ENCODE measurements at places on chromosomes 16 and 17.

GRCh38 chr16:71344315-71344905, 14.1 kb upstream of the CALB2 start:
- no peak for DNase-seq

DNA sequence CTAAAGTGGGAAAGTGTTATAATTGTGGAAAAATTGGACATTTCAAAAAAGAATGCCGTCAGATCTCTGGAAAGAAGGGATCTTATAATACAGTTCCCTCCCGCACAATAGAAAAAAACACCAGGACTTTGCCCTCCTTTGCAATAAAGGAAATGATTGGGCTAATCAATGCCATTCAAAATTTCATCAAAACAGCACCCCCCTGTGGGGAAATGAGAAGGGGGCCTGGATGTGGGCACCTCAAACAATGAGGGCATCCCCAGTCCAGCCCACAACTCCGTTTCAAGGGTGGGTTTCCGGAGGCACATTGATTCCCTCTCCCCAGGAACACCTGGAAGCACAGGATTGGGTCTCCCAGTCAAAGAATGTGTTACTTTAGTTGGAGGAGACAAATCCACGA, 26.1 kb downstream of the CD300LG start:
- DNase-seq = peak; percentile 37

DNA sequence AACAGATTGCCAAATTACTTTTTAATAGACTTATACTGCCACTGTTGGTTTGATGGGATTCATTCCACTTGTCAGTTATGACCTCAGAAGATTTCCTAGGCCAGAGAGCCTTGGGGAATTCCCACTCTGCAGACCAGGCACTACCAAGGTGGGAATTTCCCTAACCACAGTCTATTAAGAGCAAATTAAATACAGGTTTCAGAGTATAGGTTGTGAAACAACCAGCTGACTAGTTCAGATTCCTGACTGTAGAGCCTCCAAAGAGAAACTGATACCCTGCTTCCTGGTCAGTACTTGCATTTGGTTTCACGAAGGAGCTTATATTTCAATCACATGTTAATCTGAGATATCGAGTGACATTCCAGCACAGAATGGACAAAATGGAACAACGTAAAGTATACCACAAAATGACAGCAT, 186.5 kb downstream of the STX8 start:
- DNase-seq = no peak

DNA sequence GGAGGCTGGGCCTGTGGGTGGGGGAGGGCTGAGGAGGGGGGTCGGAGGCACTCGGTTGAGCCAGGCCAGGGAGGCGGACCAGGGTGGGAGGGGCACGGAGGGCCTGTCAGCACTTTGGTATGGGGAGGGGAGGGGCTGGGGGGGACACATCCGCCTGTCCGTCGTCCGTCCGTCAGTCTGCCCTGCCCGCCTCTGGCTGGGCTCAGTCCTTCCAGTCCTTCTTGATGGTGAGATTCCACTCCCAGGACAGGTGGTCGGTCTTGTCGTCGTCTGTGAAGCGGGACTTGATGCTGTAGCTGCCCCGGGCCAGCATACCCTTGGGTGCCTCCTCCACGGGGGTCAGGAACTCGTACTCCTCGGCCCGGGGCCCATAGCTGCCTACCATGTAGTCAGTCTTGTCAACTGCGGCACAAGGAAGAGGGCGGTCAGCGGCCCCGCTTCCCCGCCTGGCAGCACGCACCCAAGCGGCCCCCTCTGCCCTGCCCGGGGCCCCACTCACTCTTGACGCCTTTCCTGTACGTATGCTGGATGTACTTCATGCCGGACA, 2.4 kb downstream of the ARHGDIA start:
- DNase-seq = peak; percentile 65

DNA sequence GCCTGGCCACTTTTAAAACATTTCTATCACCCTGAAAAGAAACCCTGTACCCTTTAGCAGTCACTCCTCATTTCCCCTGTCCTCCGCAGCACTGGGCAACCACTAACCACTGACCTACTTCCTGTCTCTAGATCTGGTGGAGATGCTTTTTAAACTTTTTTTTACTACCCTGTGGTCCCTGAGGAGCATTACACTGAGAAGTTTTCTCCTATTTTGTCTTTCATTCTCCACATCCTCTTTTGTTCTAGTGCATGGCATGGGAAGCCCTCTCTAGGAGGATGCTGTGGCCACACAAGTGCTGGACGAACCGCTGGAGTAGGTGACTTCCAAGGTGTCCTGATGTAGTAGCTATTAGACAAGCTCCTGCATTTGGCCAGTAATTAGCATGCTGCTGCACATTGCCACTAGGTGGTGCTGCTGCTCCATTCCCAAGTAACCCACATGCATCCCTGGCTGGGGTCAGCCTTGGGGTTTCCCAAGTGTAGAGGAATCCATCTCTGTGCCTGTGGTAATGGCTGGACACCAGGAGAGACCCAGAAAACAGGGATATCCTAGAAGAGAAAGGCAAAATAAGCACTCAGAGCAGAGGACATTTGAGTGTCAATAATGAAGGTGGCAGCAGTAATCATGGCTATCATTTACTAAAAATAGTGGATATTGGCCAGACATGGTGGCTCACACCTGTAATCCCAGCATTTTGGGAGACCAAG, 143.8 kb upstream of the CRHR1 start:
- DNase-seq = peak; percentile 84

- DNase-seq = no peak
These were observed 4.0 kb downstream of the CRYBA1 start for GRCh38 chr17:29250666-29251065.

- no peak for DNase-seq
These were observed 6.2 kb downstream of the ECI1 start for GRCh38 chr16:2244926-2245795.

DNA sequence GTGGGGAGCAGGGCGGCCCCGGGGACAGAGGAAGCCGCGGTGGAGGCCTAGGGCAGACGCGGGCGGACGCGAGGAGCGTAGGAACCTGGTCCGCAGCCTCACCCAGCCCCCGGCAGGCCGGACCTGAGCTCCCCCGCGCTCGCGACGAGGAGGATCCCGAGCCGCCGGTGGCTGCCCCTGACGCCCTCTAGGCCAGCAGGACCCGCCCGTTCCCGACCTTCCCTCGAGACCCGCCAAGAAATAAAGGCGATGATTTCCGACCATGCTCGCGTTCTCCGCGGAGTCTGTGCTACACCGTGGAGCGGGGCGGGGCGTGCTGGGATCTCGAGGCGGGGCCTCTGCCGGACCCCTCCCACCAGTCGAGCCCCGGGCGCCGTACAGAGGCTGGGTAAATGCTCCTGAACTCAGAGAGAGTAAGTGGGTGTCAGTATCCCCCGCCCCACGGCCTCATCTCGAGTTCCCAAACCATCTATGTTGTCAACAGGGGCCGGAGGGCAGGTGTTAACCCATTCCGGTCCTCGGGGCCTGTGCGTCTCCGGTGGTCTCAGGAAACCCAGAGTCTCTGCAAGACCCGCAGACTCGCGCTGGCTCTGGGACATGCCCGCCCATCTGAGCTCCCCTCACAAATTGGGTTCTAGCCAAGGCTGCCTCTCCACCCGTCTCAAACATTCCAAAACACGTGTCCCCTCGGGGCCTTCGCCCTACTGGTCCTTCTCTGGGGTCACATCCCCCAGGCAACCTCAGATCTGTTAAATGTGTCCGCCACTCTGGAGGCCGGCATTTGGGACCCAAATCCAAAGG, 13.7 kb downstream of the SYCE1L start:
- DNase-seq = peak; percentile 88

DNA sequence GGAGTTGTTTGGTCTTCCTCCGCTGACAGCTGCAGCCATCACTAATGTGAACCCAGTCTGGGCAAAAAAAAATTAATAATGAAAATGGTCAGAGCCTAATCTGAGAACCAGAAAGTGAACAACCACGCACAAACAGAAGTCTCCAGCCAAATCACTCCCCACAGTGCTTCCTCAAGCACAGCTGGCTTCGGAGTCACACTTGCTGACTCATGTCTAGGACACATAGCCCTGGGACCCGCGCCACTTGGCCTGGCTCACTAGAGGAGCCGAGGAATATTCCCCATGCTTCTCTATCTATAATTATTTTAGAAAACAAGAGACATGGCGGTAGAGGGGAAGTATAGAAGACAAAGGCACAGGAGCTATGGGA, 109.1 kb downstream of the ZFHX3 start:
- no peak for DNase-seq

DNA sequence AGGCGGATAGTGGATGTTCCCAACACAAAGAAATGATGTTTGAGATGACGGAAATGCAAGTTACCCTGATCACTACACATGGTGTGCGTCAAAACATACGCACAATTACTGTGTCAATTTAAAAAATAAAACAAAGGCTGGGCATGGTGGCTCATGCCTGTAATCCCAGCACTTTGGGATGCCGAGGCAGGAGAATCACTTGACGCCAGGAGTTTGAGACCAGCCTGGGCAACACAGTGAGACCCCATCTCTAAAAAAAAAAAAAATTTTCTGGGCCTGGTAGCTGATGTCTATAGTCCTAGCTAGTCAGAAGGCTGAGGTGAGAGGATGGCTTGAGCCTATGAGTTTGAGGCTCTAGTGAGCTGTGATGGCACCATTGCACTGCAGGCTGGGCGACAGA, 51.8 kb downstream of the TEKT5 start:
- no peak for DNase-seq

GRCh38 chr17:732067-732901, at the start of gene TLCD3A:
TSS of gene TLCD3A (plus strand) at chr17:732596. CDS start at chr17:732648, 52 bp downstream.
- peak; percentile 92 for DNase-seq

GRCh38 chr17:50196036-50196435, 5.4 kb downstream of the COL1A1 start:
- DNase-seq = no peak

GRCh38 chr17:48577946-48578615, at the start of gene HOXB4:
TSS of gene HOXB4 (minus strand) at chr17:48578350. CDS start at chr17:48578319, 31 bp downstream.
- DNase-seq = no peak

DNA sequence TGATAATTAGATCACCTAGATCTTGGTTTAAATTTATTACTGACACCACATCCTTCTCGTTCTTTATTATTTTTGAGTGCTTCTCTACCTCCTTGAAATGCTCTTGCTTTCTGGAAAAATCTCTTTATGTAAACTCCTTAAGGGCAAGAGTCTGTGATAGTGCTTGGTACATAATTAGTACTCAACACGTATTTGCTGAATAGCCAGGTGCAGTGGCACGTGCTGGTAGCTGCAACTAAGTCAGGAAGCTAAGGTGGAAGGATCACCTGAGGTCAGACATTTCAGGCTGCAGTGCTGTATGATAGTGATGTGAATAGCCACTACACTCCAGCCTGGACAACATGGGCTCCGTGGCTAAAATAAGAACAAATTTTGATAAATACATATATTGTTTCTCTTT, 63.0 kb downstream of the PPM1E start:
- no peak for DNase-seq

DNA sequence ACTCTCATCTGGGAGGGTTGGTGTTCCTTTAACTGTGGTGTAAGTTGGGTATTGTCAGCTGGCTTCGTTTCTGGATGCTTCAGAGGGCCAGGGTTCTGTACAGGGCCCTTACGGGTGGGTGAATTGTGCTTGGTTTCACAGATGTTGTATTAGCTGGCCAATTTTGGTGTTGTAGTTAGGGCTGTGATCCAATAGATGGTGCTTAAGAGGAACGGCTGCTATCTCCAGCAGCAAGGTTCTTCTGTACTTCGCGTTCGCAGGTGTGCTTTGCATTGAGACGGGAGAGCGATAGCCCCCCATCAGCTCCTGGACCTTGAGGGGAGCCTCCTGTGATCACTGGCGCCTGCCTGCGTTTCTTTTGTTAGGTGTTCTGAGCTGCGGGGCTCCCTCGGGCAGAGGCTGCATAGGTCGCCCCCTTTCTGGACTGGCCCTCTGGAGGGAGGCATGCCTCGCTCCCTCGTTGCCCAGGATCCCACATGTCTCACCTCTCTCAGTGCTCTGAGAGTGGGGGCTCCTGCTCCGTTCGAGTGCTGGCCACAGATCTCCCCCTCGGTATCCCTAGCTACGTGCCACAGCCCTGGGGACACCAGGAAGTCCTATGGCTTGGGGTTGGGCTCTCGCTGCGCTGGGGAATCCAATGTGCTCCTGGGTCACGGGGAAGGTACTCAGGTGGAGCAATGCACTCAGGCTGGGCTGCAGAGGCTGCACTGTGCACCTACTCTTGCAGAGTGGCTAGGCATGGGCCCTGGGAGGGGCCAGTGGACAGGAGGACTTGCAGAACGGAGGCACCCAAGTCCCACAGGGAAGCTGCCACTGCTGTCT, 837 bp upstream of the PRDM7 start:
- DNase-seq = peak; percentile 18

DNA sequence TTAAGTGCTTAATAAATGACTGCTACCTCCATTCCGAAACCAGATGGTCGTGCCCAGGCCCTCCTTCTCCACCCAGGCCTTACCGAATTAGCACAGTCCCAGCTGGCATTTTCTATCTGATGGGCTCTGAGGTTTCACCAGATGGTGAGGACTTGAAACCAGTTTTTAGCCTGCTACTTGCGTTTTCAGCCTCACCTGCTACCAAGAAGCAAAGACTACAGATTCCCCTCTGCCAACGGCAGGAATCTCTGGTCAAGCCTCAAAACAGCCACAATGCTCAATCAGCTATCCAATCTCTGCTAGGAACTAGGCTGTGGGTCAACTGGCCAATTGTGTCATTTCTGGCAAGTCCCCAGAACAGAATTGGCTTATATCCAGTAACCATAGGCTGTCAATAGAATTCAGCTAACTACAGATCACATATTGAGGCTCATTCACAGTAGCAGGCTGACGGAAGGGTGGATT, 11.7 kb downstream of the PECAM1 start:
- DNase-seq = no peak

DNA sequence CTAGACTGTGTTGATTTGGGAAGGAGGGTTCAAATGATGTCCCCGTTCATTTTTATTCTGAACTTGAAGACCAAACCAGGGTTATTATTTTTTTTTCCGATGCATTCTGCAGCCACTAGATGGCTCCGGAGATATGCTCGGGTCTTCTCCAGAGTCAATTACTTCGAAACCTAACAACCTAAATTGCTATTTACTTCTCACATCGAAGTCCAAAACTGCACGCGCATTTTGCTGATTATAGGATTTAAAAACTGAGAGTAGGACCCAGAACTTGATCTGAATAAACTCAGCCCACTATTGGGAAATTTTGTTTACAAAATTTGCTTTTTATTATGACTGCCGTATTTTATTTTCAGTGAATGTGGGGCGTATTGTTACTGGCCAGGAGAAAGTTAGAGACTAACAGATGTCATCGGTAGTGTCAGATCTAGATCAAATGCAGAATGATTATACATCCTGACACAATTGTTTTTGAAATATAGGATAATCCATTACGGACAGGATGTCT, 263.8 kb downstream of the HS3ST3A1 start:
- peak; percentile 30 for DNase-seq

DNA sequence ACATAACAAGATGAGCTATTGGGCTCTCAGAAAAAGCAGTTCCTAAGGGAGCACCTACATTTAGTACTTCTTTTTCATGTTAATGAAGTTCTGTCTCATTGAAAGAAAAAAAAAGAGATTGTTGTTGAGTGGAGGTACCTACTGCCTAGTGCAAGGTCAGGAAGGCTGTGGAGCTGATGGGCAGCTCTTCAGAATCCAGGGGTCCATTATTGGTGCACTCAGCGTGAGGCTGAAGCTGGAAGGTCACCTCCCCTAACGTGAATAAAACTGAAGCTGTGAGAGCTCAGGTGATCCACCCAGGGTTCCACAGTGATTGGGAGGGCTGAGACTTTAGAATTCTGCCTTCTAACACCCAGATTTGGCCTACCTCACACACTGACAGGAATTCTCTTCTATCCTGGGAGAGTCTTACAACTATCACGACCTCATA, 153.9 kb upstream of the TBX2 start:
- DNase-seq = peak; percentile 36

GRCh38 chr17:55750750-55751657, at the start of gene PCTP:
TSS of gene PCTP (plus strand) at chr17:55751051. CDS start at chr17:55751104, 53 bp downstream.
- peak; percentile 97 for DNase-seq
